ENCODE measurements at places on chromosomes 4 and X.

- no peak for DNase-seq
These were observed 202.4 kb downstream of the CHIC2 start for GRCh38 chr4:53861856-53862610.

- DNase-seq: no peak
These were observed 1930.0 kb upstream of the AGA start for GRCh38 chr4:179372242-179372641.

- DNase-seq: no peak
These were observed 27.3 kb upstream of the SORBS2 start for GRCh38 chr4:185839194-185839712.

GRCh38 chr4:22910200-22910599 is 217.5 kb downstream of the GBA3 start:
- DNase-seq: no peak

DNA sequence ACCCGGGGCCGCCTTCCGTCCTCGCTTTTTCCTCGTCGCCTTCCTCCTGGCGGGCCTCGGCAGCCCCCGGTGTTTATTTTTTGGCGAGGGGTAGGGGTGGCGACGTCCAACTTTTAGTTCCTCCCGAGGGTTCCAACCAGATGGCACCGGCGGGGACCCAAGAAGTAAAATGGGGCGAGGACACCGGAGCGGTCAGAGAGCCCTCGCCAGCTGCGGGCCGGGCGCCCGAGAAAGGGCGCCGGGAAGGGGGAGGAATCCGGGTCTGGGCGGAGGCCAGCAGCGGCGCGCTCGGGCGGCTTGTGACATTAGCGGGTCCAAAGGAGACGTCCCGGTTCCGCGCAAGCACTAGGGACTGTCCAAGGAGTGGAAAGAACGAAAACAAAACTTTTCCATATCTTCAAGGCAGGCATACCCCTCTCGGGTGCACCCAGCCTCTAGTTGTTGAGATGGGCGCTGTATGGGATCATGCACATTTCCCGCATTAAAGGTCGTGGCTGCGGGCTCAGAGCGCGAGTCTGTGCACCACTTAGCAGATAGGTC is 691 bp upstream of the USP46 start:
- no peak for DNase-seq

GRCh38 chrX:21691512-21692018 is 33.4 kb upstream of the KLHL34 start:
- no peak for DNase-seq

GRCh38 chrX:72330131-72330530 is 24.4 kb upstream of the CITED1 start:
- DNase-seq: no peak

- DNase-seq: no peak
These were observed 13.0 kb upstream of the LEF1 start for GRCh38 chr4:108181704-108182103.

GRCh38 chrX:96004386-96004785 is 680.3 kb upstream of the DIAPH2 start:
- DNase-seq: no peak
